ENCODE measurements at places on chromosomes 11 and 22.
A peak's percentile ranks its signal among the peaks of the same experiment; 100 is the strongest.

- no peak for DNase-seq
Measured at GRCh38 chr22:41505511-41506220, 36.7 kb downstream of the ACO2 start.

DNA sequence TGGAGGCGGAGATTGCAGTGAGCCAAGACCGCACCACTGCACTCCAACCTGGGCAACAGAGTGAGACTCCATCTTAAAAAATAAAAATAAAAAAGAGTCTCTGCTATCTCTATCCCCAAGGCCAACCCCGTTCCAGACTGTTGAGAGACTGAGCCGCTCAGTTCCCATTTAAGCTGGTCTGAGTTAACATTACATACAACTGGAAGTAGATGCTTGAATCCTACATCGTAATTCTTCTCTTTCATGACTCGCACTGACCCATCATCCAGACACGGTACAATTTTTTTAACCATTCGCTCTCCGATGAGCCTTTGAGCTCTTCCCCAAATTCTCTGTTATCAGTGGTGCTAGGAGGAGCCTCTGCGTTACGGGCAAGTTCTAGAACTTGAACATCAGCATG lies 4.9 kb upstream of the CYTH4 start:
- no peak for DNase-seq

DNA sequence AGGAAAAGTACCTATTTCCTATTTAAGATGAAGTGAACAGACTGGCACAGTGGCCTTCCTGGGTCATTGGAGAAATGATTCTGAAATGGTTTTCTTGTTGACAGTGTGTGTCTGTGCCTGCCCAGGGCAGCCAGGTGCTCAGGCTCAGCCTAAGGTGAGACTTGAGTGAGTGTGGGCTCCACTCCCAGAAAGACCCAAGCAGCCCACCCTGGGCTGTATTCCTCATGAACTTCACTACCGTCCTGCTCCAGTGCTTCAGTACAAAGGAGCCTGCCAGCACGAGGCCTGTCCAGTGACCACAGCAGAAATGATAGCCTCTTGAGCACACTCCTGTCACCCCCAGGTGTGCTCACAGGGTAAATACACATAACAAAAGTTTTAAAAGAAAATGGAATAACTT lies 49.5 kb downstream of the GAB4 start:
- no peak for DNase-seq

GRCh38 chr11:116053548-116053919 lies 549.3 kb upstream of the CADM1 start:
- DNase-seq: no peak

DNA sequence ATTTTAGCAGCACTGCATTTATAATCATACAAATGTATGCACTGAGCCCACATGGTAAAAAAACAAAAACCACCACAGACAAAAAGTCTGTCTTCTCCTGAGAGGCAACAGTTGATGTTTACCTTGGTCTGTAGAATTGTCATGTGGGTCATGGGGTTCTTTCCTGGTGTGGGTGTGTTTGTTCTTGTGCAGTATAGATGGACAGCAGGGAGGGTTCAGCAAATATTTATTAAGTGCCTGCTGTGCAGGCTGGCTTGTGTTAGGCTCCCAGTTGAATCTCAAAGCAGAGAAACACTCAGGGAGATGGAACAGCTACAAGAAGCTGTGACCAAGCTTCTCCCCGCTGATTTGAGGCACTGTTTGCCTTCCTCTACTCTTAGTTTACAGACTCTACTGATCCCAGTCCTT lies 82.2 kb downstream of the PISD start:
- DNase-seq: no peak

DNA sequence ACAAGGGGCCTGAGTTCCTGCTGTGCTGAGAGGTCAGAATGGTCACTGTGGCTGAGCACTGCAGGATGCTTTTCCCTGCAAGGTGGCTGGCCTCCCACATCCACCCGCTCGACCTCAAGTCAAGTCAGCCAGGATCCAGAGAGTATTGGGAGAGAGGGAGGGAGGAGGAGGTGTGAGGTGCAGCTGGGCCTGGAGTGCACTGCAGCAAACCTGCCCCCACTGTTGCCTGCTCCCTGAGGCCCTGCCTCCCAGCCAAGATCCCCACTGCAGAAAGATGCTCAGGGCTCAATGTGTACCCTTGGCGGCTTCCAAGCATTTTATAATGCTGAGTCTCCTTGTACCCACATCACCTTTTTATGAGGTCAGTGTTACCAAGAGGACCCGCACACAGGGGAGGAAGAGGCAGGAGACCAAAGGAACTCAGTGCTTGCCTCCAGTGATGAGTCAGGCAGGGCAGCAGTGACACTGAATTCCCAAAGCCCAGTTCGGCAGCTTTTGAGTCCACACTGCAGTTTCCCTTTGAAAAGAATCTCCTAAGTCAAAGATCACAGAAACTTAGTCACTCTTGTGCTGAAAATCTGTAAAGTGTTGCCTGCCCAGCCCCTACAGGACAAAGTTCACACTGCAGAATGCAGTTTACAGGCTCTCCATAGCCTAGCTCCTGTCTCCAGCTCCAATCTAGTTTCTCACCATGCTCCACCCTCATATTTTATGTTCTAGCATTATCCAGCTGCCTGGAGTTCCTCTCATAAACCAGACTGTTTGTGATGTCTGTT lies 3.1 kb downstream of the ENDOD1 start:
- DNase-seq: no peak

DNA sequence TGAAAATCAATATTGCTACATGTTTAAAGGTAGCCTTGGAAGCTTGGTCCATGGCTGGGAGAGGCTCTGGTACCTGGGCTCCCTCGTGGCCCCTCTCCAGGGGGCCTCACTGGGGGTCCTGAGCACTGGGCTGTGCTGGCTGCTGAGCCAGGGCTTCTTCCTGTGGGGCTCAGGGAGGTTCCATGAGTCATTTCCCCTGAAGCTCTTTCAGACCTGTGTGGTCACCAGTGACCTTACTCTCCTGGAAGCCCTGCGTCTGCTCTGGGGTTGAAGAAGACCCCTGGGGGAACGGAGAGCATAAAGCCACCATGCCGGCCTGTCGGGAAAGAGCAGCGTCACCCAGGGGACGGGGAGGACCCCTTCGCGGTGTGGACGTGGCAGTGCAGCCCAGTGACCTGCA lies 389.0 kb downstream of the TBC1D22A start:
- DNase-seq: no peak

GRCh38 chr11:66045177-66045639 lies 3.8 kb downstream of the GAL3ST3 start:
- peak; percentile 75 for DNase-seq

GRCh38 chr11:78641541-78641940 lies 66.9 kb upstream of the NARS2 start:
- DNase-seq: no peak
